ENCODE measurements at places on chromosomes 11 and 22.

- DNase-seq: no peak
Measured at GRCh38 chr22:32775957-32776356, 25.5 kb upstream of the TIMP3 start.

- DNase-seq: no peak
Measured at GRCh38 chr22:32325416-32325801, 32.3 kb upstream of the RFPL3 start.

DNA sequence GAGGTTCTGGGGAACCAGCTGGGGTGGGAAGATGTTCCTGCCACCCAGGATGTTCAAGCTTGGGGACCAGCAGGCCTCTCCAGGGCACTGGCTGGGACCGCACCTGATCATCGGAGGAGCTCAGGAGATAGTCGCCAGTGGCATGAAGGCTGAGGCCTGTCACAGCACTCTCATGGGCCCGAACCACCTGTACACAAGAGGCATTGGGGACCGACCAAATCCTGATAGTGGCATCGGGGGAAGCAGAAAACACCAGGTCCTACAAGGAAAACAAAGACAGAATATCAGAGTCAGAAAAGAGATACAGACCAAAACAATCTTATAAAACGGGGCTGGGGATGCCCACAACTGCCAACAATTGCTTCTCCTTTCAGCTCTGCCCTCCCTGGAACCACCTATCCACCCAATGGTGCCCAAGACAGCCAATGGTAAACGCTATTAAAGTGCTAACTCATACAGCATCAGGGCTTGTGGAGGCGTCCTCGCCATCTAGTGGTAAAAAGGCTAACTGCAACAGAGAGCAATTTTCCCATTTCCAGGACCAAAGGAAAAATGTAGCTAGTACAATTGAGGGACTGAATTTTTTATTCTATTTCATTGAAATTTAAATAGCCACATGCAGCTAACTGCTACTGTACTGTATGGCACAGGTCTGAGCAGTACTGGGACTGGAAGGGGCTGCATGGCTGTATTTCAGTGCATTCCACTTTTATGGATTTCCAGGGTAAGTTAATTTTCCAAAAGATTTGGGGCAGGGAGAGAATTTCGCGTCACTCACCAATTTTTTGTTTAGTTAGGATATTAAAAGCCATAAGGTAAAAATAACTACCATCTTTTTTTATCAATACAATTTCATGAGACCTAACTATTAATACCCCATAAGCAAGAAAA, 7.1 kb downstream of the PRPF19 start:
- peak; percentile 27 for DNase-seq

GRCh38 chr22:46758867-46759290, 3.6 kb upstream of the TBC1D22A start:
- DNase-seq: peak; percentile 41

GRCh38 chr11:95727620-95728019, 62.0 kb downstream of the FAM76B start:
- no peak for DNase-seq

DNA sequence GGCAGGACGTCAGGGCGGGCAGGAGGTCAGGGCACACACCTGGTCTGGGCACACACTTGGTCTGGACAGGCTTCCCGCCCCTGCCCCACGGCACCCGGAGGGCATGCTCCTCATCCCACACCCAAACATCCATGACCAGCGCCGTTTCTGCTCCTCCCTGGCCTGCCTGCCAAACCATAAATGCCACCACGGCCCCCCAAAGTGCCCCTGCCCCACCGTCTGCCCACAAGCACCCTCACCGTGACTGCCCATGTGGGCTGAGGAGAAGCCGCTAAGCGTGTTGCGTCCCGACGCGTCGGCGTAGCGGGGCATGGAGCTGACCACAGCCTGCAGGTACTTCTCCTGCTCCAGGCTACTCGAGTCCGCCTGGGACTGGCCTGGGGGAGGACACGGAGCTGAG, 15.8 kb downstream of the SBF1 start:
- no peak for DNase-seq

- no peak for DNase-seq
Measured at GRCh38 chr11:44466531-44467205, 98.8 kb upstream of the CD82 start.

DNA sequence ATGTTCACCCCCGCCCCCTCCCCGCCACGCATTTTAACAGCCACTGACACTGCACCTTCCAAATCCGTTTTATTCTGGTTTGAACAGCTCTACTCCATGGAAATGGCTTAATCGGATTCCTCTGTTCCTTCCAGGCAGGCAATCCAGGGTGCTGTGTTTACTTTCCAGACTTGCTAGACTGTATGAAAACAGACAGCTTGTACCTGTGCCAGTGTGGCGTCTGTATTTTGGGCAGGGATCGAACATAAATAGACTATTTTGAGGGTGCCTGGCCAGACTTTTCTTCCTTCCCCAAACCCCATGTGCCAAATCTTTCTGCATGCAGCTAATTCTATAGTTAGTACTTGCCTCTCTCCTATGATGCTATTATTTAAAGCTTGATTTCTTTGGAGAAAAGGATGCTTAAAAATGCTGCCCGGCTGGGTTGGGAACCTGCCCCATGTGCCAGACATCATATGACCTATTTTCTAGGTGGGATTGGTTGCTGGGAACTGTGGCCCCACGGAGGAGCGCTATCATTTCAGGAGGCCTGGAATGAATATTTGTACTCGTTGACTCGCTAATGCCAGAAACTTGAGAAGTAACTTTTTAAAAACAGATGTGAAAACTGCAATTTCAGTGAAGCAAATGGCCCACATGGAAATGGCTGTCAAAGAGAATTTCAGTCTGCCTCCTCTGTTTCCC, 814.8 kb downstream of the BRD1 start:
- DNase-seq: no peak

GRCh38 chr11:96145163-96145585, 197.8 kb downstream of the MAML2 start:
- DNase-seq: no peak

GRCh38 chr22:30427871-30428270, 2.3 kb downstream of the MTFP1 start:
- DNase-seq: no peak

DNA sequence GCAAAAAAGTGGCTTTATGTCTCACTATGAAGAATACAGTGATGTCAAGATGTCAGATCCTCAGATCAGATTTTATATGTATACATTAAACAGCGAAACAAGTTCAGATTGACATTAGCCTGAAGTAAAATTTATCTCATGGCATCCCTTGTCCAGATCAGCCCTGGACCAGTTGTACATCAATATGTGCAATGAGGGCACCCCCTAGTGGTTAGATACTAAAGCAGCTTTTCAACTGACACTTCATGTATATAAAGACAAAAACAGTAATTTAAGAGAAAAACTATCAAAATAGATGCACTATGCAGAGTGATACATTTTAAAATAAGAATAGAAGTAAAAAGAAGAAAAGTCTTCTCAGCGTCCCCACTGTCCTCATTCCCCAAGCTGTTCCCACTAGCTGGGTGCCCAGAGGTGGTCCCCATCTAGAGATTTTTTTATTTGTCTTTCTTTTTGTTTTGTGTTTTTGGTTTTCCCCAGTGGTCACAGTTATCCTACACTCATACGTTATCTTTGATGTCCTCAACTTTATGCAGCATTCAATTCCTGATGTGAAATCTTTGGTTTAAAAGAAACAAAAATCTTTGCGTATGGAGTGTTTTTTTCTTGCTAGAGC, 2193.4 kb upstream of the RAG2 start:
- no peak for DNase-seq

GRCh38 chr11:62456630-62457029, 37.8 kb downstream of the SCGB1A1 start:
- no peak for DNase-seq

DNA sequence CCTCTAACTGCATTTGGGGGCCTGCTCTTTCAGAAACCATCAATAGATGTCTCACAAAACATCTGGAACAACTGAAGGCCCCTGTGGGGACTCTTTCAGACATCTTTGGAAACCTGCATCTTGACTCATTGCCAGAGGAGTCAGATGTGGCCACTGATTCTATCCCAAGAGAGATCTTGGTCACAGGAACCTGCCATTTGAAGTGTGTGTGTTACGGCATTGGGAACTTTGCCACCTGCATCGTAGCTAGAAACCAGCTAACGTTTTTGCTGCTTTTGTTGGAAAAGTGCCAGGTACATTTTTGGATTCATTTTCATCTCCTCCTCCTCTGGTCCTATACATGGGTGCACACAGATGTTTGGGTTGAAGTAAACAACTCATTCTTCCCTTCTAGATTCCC, 4.3 kb downstream of the SRRD start:
- DNase-seq: no peak

DNA sequence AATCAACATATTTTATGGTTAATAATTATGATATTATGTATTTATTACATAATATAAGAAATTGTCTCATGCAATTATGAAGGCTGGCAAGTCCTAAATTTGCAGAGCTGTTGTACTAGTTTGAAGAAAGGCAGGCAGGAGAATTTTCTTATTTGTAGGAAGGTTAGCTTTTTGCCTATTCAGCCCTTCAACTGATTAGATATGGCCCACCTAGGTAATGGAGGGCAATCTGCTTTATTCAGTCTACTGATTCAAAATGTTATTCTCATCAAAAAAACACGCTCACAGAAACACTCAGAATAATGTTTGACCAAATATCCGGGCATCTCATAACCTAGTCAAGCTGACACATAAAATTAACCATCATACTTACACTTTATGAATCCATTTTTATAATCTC, 589.0 kb downstream of the NELL1 start:
- no peak for DNase-seq

GRCh38 chr11:4164884-4165590, 70.4 kb downstream of the RRM1 start:
- DNase-seq: no peak

- no peak for DNase-seq
Measured at GRCh38 chr11:110269996-110270395, 26.4 kb downstream of the RDX start.

- no peak for DNase-seq
Measured at GRCh38 chr11:119509969-119510401, 87.0 kb upstream of the THY1 start.

- DNase-seq: no peak
Measured at GRCh38 chr11:116861539-116861938, 24.1 kb upstream of the APOA1 start.

DNA sequence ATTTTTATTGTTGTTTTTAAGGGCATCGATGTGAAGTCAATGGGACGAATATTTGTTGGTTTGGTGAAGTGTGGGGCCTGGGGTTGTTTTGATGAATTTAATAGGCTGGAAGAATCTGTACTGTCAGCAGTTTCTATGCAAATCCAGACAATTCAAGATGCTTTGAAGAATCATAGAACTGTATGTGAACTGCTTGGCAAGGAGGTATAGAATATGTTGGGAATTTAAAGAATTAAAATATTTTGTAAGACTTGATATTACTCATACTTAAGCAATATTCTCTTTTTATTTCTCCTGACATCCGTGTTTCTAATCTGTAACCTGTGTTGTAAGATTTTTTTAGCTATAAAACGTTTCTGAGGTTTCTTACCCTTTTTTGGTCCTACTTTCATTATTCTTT, 61.6 kb downstream of the DYNC2H1 start:
- no peak for DNase-seq

GRCh38 chr22:33869946-33870345, 50.3 kb downstream of the LARGE1 start:
- DNase-seq: no peak

GRCh38 chr11:119169282-119169719, 776 bp downstream of the NLRX1 start:
- DNase-seq: no peak

DNA sequence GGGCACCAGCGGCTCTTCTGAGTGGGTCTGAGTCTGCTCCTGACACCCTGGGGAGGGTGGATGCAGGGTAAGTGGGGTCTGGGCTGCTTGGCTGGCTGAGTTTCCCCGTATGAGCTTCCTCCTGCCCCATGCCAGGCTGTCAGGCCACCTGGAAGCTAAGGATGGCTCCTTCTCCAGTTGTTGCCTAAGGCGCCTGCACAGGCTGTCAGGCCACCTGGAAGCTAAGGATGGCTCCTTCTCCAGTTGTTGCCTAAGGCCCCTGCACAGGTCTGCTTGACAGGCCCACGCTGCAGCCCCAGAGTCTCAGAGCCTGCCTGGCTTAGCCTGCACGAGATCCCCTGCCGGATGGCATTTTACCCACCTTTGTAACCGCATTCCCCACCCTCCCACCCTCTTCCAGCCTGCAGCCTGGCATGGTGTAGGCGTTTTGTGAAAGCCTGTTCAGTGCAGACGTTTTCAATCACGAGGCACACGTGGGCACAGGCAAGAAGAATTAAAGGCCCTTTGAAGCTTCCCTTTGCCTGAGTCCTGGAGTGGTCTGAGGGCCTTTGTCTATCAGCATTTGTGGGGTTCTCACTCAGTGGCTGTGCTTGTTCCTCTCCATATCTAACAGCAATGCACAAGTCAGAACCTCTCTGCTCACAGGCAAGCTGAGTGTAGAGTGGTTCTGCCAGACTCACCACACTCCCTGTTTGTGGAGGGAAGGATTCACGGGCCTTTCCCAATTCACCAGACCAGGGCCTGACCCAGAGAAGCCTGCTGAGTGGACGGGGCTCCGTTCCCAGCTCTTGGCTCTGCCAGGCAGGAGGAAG, 40.2 kb upstream of the B3GAT1 start:
- no peak for DNase-seq

GRCh38 chr11:118614511-118614910, 7.1 kb downstream of the PHLDB1 start:
- no peak for DNase-seq

DNA sequence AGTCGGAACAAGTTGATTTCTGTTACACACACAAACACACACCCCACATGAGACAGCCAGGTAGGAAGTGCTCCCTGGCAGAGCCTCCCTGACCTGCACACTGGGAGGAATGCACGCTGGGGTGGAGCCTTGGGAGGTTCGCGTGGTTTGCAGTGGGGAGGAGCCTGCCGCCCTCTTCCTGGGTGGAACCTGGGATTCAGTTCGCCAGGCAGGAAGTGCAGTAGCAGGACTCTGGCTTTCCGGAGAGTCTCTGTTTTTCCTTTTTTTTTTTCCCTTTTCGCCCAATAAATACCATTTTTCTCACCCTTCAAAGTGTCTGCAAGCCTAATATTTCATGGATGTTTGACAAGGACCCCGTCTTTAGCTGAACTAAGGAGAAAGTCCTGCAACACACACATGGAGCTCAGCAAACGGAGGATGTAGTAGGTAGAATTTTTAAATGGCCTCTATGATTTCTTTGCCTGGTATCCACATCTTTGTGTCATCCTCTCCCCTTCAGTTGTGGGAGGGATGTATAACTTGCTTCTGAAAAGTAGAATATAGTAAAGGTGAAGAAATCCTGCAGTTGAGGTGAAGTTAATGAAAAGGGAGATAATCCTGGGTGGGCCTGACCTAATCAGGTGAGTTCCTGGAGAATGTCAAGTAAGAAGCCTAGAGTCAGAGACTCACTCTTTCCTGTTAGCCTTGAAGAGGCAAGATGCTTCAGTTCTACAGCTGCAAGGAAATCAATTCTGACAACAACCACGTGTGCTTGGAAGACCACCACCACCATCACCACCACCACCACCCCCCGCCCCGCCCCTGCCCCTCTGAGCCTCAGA, 72.9 kb downstream of the PIWIL4 start:
- no peak for DNase-seq

GRCh38 chr22:40243891-40244290, 66.2 kb downstream of the TNRC6B start:
- peak; percentile 51 for DNase-seq

- no peak for DNase-seq
Measured at GRCh38 chr22:37223965-37224551, 11.8 kb upstream of the SSTR3 start.
